ENCODE measurements at places on chromosomes 4 and X.

DNA sequence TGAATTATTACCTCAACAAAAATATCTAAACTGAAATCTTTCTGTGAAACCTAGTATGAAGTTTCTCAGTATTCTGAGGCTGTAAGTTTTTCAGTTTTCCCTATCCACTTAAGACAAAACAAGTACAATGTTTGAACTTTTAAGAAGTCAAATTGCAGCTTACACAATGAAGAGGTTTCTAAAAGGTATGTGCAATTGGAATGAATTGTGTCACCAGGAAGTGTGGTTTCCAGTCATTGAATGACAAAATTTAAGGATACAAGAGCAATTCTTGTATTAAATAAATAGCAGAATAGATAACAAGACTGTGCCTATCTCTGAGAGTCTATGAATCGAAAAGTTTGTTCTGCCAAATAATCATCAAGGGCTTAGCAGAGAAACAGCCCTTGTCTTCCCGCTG, 207.3 kb downstream of the ANKRD50 start:
- DNase-seq, result no peak

- no peak for DNase-seq
Measured at GRCh38 chr4:57080781-57081650, 29.2 kb downstream of the IGFBP7 start.

- no peak for DNase-seq
Measured at GRCh38 chr4:6111354-6111960, 88.9 kb downstream of the JAKMIP1 start.

- DNase-seq, result no peak
Measured at GRCh38 chr4:17701882-17702281, 79.5 kb downstream of the FAM184B start.

- no peak for DNase-seq
Measured at GRCh38 chrX:84189125-84189524, 1.1 kb upstream of the RPS6KA6 start.

- DNase-seq, result no peak
Measured at GRCh38 chrX:35664833-35665232, 133.3 kb upstream of the MAGEB16 start.

DNA sequence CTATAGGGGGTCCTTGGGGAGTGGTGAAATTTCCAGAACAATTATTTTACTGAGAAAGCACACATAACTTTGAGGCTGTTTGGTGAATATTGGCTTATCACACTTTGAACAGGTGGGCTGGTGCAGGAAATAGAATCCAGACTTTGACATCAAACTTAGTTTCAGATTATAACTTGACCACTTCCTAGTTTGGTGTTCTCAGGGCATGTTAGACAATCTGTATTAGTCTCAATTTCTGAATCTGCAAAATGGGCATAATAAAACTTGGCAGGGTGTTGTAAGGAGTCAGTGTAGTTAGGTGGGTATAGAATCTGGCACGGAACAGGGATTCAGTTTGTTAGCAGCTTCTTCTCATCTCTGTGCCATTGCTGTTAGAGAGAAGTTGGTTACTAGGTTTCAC, 43.3 kb upstream of the MBNL3 start:
- DNase-seq, result no peak

DNA sequence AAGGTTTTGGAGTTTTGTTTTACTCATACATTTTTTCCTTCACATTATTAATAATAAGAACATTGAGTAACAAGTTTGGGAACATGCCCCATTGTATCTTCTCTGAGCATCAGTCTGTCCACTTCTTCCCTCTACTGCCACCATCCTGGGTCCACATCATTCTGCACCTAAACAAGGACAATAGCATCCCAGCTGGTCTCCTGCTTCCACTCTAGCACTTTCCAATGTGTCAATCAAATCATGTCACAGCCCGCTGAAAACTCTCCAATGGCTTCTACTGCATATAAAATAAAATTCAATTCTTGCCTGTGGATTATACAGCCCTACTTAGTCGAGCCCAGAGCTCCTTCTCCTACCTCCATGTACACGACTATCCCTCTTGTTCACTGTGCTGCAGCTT, 66.8 kb upstream of the RBPJ start:
- DNase-seq, result no peak

DNA sequence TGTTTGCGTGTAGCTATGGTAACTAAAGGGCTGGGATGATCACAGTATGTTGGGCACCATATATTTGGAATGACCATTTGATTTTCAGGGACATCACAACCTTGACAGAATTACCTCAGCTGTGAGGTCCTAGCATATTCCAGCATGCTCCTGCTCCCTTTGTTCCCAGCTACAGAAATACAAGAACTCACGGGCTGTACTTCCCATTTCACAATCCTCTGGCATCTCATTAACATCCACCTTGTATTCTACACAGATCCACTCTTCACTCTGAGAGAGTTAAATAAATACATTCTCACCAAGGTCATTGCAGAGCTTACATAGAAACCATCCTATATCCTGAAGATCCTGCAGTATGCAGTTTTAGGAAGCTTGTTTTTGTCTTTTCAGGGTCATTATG, 169.7 kb downstream of the FRMPD4 start:
- no peak for DNase-seq

- DNase-seq, result no peak
Measured at GRCh38 chrX:46587753-46588171, 14.2 kb downstream of the CHST7 start.

DNA sequence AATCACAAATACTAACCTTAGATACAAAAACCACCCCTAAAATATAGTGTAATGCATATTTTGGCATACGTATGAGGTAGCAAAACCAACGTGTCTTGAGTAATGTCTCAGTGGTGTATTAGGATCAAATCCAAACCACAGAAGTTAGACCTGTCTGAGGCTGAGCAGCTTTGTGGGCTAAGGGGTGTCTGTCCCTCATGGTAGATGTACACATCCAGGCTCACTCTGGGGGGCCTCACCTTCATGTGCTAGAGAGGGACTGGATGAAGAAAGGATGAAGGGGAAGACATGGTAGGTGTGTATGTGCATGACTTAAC, 188.0 kb upstream of the TBC1D9 start:
- no peak for DNase-seq

DNA sequence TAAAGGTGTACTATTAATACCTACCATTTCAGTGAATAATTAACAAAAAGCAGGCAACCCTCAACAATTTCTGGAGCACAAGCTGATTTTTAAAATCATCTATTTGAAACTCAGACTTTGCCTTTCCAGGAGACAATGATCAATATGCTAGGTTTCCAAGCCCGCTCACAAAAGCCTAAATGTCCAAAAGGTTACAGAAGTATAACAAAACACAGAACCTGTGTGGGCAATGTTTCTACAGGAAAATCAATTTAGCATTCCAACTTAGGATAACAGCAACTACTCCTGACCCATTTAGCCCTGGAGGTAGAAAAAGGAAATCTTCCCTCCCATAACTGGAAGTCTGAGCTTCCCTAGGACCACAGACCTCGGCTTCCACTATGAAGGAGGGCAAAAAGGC, 3.9 kb downstream of the TAB3 start:
- DNase-seq, result no peak

DNA sequence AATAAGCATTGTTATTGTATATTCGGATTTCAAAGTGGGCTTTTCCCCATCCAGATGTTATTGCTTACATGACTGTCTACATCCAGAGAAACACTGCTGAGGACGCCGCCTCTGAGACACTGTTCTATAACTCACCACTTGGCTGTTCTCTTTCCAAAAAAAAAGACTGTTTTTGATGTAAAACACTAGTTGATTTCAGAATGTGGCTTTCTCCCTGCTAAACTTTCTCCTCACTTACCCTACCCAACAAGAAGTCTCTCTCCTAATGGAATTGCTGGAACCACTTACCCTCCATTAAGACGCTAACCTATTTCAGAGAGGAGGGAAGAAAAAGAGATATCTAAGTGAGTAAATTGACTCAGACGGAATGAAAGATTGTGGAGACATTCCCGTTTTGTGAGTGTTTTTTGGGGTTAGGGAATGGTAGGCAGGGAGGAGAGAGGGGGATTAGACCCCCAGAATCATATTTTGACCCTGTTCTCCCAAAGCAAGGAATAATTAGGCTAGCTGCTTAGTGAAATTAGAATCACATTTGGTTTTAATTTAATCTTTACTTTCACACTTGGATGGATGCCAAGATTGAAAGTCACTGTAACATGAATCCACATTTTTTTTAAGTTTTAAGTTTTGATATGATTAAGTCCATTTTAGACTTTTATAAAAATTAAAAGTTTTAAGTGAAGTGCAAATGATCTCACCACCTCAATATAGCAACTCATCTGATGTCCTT, 174.9 kb downstream of the CHIC2 start:
- no peak for DNase-seq

- DNase-seq, result no peak
Measured at GRCh38 chr4:37535872-37536271, 150.3 kb downstream of the RELL1 start.

DNA sequence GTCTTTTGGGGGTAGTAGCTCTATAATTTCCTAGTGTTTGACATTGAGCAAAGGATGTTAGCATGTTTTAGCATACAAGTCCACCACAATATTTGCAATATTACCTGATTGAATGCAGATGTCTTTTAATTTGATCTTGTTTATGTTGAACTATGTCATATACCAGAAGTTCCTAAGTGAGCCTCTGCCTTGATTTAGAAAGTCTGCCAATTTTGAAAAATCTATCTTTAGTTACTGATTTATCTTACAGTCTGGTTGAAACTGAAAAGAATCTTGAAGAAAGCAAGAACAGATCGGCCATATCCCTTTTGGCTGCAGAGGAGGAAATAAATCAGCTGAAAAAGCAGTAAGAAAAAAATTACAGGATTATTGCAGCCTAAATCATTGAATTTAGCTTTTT, 18.5 kb downstream of the SPATA18 start:
- DNase-seq, result no peak

DNA sequence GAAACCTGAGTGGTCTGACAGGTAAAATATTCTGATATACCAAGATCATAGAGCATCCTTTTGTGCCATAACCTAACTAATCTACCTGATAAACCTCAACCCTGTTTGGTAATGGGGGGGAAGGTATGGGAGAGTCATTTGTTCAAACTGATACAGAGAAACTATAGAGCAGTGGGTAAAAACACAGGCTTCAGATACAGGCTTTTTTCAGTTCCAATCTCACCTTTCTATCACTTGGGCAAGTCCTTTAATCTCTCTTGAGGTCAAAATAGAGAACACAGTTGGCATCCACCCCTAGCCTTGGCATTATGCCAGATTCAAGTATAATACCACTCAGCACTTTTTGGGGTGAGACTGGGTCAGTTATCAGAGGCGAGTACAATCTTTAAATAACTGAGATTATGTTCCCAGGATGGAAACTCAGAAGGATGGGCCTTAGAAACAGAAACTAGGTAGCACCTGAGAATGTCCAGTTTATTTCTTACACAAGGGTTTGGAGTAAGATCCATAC, 880 bp upstream of the ETDC start:
- DNase-seq, result no peak

GRCh38 chr4:4645743-4646142, 103.9 kb upstream of the STX18 start:
- DNase-seq, result no peak

DNA sequence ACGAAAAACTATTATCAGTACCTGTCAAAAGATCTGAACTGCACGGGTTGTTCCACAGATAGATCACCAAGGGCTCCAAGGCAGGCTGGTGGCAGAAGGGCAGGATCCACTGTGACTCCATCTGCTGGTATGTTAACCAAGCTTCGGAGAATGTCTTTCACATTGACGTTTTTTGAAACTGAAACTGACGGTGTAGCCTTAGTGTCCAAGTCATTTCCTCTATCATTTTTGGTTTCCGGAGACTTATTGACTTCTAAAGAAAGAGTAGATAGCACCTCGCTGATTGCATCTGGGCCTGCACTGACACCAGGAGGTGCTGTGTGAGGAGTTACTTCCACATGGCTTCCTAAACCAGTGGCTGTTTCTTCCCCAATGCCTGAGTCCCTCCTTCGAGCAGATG, 186.9 kb downstream of the LRBA start:
- DNase-seq, result peak; percentile 8

DNA sequence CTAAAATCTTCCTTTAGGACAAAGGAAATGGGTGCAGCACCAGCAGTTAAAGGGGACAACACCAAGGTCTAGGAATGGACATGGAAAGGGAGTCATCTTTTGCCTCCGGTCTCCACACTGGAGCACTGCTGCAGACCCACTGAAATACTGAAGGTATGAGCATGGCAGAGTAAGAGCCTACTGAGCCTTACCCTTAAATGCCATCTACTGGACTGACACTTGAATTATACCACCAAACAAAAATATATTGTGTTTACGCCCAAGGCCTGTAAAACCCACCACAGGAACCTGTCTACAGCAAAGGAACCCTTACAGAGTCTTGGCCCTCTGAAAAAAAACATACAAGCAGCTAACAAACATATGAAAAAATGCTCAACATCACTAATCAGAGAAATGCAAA, 443.4 kb downstream of the CCSER1 start:
- DNase-seq, result no peak

DNA sequence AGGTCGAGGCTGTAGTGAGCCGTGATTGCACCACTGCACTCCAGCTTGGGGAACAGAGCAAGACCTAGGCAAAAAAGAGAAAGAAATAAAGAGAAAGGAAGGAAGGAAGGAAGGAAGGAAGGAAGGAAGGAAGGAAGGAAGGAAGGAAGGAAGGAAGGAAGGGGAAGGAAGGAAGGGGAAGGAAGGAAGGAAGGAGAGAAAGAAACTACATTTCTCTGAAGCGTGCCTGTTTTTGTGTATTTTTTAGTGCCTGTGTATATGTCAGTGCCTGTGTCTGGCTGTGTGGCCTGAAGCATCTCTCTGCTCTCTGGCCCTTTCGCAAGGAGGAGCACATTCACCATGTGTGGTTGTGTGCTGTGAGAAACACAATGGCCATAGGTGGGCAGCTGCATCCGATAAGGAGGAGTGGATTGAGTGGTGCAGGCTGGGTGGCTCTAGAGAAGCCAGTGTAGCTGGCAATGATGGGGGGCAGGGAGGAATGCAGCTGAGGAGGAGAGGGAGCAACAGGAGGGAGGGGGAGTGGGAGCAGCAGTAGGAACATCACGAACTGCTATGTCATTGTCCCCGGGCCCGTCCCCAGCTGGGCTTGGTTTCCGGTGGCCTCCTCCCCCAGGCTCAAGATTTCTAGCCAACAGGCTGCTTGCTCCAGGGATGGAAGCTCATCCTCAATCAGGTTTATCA, 11.4 kb downstream of the SYN1 start:
- no peak for DNase-seq

- DNase-seq, result no peak
Measured at GRCh38 chr4:24765376-24765988, 29.9 kb upstream of the SOD3 start.

DNA sequence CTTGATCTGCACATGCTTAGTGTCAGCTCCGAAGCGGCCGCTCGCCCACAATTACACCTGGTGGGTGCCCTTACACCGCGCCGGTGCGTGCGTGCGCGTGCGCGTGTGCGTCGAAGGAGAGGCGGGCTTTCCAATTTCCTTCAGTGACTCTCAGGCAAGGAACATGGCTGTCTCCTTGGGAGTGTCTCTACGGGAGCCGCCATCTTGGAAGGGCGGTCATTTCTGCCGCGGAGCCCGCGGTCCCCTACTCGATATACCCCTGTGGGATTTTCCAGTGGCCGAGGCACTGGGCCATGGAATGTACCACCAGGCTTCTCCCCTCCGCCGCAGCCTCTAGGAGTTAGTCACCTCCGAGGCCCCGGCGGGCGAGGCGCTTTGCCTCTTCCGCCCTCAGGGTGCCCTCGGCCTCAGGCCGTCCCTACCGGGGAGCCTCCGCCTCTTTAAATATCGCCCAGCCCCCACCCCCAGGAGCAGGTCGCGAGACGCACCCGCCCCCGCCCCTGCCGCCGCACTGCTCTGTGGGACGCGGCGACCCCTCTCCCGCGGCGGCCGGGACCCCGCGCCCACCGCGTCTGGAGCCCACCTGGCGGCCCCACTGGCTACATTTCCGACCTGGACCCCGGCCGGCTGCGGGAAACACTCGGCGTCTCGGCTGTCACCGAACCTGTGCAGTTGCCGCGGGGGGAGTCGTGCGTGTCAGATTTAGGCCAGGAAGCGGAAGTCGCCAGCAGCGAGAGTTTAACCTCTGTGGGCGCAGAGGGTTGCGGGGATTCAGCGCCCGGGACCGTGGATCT, at the start of gene ZNF41:
ZNF41 (minus strand) TSS at position 711 of the 794 bp plus-strand sequence. CDS start 15,741 bp downstream, outside the sequence.
- DNase-seq, result peak; percentile 69
